ENCODE measurements at places on chromosomes 1 and 21. TPM values are rescaled to one million over a fixed set of nuclear protein-coding genes. Genes with fewer than 3 reads are reported as not detected.

GRCh38 chr1:156115514-156116374, 1.2 kb downstream of the LMNA start:
- peak; percentile 58 for DNase-seq
- H3K4me1 ChIP-seq, result peaks cover 39% of the 10 kb centered on the region
- peak overlapping the region; percentile 92 for H3K27ac ChIP-seq
- H3K36me3 ChIP-seq, result peaks cover 17% of the 10 kb centered on the region

- H3K36me3 ChIP-seq, result peaks cover 28% of the 10 kb centered on the region
- DNase-seq, result no peak
- peak overlapping the region; percentile 50 for H3K4me3 ChIP-seq
- H3K4me1 ChIP-seq, result peaks cover 50% of the 10 kb centered on the region
Measured at GRCh38 chr1:1114431-1114830, 1.5 kb downstream of the C1orf159 start.

DNA sequence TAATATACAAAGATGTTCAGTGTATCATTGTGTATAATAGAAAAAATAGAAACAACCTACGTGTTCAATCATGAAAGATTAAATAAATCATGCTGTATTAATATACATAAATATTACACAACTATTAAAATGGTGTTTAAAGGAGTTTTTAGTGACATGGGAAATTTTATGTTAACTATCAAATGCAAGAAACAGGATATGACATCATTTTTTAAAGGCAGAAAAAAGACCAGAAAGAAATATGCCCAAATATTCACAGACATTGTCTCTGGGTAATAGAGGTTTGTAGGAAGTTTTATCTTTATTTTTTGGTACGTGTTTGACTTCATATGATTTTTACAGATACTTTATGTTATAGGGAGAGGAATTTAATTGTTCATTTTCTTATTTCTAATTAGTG, 34.0 kb downstream of the NPHS2 start:
- H3K4me1 ChIP-seq, result no peaks in the 10 kb centered on the region
- DNase-seq, result no peak
- no peak overlapping the region for H3K4me3 ChIP-seq
- H3K27me3 ChIP-seq, result peaks cover 4% of the 10 kb centered on the region

The GCSAML gene
- polyA plus RNA-seq, result not detected

DNA sequence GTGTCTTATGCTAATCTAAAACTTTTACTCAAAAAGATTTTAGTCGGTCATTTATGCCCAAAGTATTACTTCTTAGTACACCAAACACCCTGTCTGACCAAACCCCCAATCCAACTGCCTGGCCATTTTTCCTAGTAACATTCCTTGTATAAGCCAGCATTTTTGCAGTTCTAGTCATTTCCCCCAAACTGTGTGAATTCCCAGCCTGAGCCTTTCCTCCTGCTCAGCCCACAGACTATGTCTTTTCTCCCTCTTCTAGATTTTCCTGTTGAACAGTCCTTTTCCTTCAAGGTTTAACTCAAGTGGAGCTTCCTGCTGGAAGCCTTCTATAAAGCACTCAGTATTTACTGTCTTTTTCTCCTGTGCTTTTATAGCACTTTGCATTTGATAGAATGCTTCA, 843.8 kb downstream of the USP25 start:
- H3K4me3 ChIP-seq, result no peak overlapping the region
- H3K27me3 ChIP-seq, result no peaks in the 10 kb centered on the region
- H3K4me1 ChIP-seq, result no peaks in the 10 kb centered on the region

DNA sequence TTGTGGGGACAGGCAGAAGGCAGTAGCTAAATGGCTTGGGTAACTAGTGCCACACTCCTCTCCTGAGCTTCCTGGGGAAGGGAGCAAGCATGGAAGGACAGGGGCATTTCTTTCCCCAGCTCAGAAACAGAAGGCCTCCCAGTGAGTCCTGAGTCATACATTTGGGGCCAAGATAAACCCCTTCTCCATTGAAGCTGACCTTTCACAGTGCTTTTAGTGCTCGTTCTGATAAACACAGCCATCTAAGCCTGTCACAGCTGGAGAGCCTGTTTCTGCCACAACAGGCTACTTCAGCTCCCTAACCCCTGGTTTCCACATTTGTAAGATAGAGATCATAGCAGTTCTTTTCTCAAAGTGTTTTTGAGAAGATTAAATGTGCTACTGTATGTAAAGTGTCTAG, 374.0 kb downstream of the LMX1A start:
- H3K4me1 ChIP-seq, result no peaks in the 10 kb centered on the region
- H3K36me3 ChIP-seq, result no peaks in the 10 kb centered on the region
- H3K4me3 ChIP-seq, result no peak overlapping the region
- H3K27ac ChIP-seq, result no peak overlapping the region

- no peak overlapping the region for H3K27ac ChIP-seq
- H3K36me3 ChIP-seq, result no peaks in the 10 kb centered on the region
- H3K4me1 ChIP-seq, result no peaks in the 10 kb centered on the region
- no peak for DNase-seq
Measured at GRCh38 chr1:72634946-72635345, 352.6 kb upstream of the NEGR1 start.

DNA sequence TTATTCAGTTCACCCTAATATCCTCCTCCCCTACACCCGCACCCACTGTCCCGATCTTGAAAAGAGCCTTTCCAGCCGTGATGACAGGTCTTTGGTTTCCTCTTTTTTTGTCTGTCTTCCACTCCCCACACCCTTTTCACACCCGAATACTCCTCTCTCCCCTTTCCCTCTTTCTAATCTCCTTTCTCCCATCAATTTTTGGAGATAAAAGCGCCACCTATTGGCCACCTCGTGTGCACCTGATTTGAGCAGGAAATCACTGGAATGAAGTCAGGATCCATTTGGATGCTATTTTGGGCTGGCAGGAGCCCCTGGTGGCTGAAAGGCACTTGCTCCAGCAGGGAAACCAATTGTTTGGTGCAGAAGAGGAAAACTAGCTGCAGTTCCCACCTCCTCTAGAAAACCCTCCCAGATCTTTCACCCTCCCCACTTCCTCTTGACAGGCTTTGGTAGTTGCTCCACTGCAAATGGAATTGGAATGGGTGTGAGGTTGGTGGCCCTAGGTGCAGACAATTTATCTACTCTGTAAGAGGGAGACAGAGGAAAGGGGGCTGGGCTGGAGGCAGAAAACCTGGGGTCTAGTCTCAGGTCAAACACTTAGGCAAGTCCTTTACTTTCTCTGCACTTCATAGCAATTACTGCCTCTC, 8.4 kb downstream of the FOXE3 start:
- no peak overlapping the region for H3K27ac ChIP-seq
- H3K27me3 ChIP-seq, result peaks cover 18% of the 10 kb centered on the region
- DNase-seq, result peak; percentile 69
- no peaks in the 10 kb centered on the region for H3K36me3 ChIP-seq

All from K562 (cell line).